ENCODE measurements at places on chromosomes 4 and X.
A peak's percentile ranks its signal among the peaks of the same experiment; 100 is the strongest.

GRCh38 chr4:69701696-69702095 lies 48.6 kb upstream of the UGT2A1 start:
- no peak for DNase-seq

GRCh38 chrX:38804682-38805431 lies 3.6 kb downstream of the MID1IP1 start:
- DNase-seq, result peak; percentile 9

GRCh38 chrX:114584375-114584943 lies 573 bp downstream of the HTR2C start:
- DNase-seq, result no peak

- DNase-seq, result no peak
These were observed 105.1 kb upstream of the ADGRL3 start for GRCh38 chr4:61094854-61095598.

DNA sequence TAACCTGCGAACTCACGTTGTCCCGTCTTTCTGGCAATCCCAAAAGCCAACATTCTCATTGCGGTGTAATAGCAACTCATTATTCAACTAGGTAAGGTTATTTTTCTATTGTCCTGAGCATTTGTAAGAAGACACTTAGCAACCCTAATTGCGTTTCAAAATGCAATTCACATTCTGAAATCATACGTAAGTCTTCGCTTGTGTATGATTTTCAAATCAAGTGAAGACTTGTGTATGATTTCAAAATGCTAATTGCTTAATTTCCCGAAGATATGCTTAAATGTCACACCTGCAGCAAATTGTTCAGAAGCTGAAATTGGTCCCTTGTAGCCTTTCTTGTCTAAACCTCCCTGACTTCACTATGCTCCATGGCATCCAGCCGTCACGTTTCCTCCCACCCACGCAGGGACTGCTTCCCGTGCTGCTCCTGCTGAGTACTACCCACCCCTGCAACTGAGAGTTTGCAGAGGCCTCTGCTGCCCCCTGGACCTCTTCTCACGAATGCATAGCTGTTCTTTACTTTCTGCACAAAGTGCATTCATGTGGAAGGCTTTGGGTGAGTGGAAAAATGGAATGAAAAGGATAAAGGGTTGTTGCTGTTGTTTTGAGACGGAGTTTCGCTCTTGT lies 40.8 kb upstream of the CLDN24 start:
- DNase-seq, result no peak

GRCh38 chr4:58214376-58214775 lies 1104.2 kb upstream of the IGFBP7 start:
- no peak for DNase-seq

GRCh38 chr4:628311-628741 lies 3.0 kb downstream of the PDE6B start:
- DNase-seq, result no peak

DNA sequence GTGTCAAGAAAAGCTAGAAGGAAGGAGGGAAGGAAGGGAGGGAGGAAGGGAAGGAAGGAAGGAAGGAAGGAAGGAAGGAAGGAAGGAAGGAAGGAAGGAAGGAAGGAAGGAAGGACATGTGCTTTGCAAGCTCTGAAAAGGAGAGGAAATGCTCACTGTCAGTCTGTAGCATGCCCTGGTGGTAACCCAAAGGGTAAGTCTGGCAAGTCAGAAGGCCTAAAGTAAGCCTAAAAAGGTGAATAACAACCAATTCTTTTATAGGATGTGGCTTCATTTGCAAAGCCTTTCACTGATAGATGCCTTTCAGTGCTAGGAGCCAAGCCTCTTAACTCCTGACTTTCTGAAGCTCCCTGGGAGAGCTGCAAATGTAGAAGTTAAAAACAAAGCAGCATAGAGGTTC lies 542.6 kb downstream of the CFAP47 start:
- no peak for DNase-seq

GRCh38 chr4:183772361-183772760 lies 113.3 kb downstream of the TRAPPC11 start:
- DNase-seq, result no peak

GRCh38 chr4:174496631-174497432 lies 25.5 kb downstream of the HPGD start:
- DNase-seq, result no peak

GRCh38 chr4:69984030-69984443 lies 11.7 kb upstream of the STATH start:
- DNase-seq, result no peak

DNA sequence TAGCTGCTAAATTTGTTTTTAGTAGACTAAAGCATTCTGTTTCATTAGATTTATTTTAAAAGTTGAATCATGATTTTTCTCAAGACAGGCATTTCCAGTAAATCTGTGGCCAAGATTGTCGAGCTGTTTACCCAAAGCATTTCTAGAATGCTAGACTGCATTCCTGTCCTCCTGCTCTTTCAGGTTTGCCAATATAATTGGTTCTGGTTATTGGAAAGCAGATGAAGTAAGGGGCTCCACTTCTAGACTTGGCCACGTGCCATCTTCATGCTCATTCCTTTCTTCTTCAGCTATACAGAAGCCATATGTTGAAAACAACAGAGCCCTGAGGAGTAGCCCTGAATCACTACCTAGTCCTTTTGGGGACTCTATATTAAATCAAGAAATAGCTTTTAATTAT lies 62.5 kb downstream of the PGRMC2 start:
- no peak for DNase-seq

DNA sequence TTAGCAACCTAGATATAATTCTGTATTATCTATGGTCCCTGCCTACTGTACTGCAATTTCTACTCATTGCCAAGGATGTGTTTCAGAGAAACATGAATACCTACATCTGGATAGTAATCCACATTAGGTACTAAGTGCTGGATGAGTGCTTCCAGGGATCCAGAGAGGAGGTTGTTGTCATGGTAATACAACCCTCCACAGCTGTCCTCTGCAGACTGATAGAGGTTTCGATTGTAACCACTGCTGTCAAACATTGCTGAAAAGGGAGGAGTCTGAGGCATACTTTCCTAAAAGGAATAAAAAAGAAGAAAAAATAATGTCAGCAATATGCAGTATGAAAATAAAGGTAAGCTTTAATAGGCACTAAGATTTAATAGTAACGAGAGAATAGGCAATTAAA lies 12.5 kb downstream of the RASGEF1B start:
- DNase-seq, result no peak

DNA sequence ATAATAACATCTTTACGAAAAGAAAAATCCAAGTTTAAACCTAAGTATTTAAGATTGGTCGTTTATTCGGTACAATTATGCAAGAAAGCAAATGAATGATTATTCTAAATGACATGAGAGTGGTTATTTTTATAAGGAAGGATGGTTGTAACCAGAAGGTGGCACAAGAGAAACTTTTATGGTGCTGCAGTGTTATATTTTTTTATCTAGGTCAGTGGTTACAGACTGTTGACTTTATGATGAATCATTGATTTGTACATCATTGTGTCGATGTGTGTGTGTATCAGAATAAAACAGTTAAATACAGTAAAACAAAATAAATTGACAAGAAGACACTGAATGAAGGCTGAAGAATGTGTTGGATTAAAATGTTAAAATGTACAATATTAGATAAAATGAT lies 9.8 kb downstream of the DCAF8L2 start:
- no peak for DNase-seq

GRCh38 chr4:142406917-142407501 lies 439.1 kb downstream of the INPP4B start:
- DNase-seq, result no peak

- DNase-seq, result no peak
These were observed 341.1 kb downstream of the GBA3 start for GRCh38 chr4:23033796-23034195.

DNA sequence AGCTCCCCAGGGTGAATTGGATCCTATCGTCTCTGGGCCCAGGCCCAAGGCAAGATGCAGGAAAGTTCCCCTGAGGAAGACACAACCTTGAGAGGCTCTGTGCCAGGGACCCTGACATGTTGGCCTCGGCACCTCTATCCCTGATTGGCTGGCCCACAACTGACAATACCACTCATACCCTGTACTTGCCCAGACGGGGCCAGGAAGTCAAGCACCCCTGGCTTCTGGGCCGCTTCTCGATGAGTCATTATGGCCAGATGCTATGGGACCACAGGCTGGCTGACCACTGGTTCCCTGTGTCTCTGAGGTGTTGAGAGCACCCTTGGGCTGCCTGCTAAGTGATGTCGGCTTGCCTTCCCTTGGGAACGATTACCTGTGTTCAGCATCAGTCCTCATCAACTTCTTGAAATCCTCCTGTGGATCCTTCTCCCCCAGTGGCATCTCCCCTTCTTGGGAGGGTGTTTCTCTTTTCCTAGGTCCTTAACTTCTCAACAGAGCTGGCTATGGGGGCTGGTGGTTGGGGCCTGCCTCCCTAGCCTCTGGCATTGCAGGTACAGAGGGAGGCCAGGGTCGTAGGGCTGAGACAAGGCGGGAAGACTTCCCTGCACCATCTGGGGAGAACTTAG lies 54.5 kb upstream of the MAMLD1 start:
- DNase-seq, result no peak

- DNase-seq, result no peak
These were observed 114.8 kb downstream of the BCOR start for GRCh38 chrX:39982948-39983347.

DNA sequence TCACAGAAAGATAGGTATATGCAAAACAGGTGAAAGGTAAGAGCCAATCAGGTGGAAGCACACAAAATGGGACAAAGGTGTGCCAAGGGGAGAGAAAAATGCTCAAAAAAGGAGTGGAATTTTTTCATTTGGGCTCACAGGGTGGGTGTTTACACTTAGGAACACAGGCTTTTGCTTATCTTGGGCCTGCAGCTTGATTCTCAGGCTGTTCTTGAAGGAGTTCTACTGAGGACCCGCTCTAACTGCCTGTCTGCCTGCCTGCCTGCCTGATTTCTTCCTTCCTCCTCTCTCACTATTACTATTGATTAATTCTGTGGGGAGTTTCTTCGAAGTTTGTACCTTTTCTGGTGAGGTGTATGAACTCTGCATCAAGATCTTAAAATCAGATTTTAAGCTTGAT lies 120.3 kb upstream of the CTSO start:
- no peak for DNase-seq

GRCh38 chr4:140423106-140423505 lies 4.3 kb downstream of the CLGN start:
- no peak for DNase-seq

- no peak for DNase-seq
These were observed 11.4 kb downstream of the EFNB1 start for GRCh38 chrX:68840256-68840655.

- no peak for DNase-seq
These were observed 806.8 kb downstream of the PCDH18 start for GRCh38 chr4:136725286-136726081.

GRCh38 chr4:178165951-178166308 lies 723.7 kb upstream of the AGA start:
- DNase-seq, result no peak

DNA sequence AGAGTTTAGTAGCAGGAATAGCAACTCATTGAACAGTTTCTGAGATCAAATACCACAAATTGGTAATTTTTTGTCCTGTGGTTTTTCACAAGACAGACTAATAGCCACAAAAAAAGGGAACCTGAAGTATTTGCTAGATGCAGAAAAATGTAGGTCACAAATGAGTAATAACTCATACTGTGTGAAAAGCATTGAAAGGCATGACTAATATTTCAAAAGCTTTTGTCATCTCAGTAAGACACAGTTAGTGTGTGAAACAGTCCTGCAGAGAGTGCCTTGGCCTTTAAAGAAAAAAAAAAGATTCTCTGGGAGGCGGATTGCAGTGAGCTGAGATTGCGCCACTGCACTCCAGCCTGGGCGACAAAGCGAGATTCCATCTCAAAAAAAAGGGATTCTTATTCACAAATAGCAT lies 31.4 kb upstream of the SLC25A31 start:
- DNase-seq, result no peak

DNA sequence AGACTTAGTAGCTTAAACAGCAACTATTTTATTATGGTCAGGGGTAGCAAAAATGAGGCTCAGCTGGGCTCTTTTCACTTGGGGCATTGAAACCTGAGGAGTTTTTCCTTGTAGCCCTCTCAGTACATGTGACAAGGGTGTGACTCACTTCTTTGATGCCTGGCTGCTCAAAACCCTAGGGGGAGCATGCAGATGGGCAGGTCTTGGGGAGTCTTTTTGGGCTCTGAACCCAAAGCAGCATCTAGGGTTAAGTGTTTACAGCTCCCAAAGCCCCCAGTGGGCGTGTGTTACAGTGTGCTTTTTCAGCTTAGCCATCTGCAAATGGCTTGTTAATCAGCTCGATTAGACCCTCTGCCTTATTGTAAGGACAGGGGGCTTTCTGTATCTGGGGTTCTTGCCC lies 1752.7 kb downstream of the PCDH7 start:
- no peak for DNase-seq

DNA sequence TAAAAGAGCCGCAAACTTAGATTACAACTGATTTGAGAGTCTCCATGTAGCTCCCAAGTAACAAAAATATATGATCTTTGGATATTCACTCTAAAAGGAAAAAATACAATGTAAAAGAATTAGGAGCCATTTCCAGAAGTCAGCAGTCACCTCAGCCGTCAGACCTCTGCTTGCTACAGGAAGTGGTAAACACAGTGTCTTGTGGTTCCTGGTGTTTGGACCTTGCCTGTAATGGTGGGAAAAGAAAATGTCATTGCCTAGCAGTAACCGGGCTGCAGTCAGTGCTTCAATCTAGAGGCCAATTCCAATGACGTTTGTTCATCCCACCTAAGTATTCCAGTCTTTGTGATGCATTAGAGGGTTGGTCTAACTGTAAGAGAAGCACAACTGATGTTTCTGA lies 28.9 kb upstream of the SMIM31 start:
- no peak for DNase-seq

- DNase-seq, result no peak
These were observed 4.0 kb downstream of the BEND4 start for GRCh38 chr4:42148425-42148824.

GRCh38 chrX:16750136-16750535 lies 30.7 kb downstream of the SYAP1 start:
- no peak for DNase-seq

DNA sequence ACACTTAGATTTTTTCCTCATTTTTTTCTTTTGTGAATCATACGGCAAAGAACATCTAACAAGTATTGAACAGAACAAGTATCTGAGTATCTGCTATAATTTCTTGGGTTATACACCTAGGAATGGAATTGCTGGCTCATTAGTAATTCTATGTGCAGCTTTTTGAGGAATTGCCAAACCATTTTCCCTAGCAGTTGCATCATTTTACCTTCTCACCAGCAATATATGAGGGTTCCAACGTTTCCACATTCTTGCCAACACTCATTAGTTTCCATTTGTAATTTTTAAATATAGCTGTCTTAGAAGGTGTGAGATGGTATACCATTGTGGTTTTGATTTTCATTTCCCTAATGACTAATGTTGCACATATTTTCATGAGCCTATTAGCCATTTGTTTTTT lies 41.1 kb upstream of the DCAF8L1 start:
- no peak for DNase-seq

DNA sequence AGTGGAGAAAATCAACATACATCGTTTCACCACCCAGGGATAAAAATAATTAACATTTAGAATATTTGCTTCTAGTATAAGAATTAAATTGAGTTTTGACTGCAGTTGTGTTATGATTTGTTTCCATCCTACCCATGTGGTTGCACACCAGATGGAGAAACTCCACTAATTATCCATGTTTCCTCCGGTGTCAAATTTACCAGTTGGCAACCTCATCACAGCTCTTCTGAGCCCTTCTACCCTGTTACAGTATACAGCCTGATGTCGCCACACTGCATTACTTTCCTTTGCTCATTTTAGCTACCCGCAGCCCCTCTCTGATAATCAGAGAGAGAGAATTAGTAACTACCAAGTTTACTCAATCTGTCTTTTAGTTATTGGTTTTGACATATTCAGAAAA lies 411.2 kb downstream of the DTHD1 start:
- no peak for DNase-seq

Data from stimulated activated CD4-positive, alpha-beta T cell treated with anti-CD3 and anti-CD28 coated beads, Interleukin-1b, Interleukin-23, amount 100 ng/mL, for 24 hours (primary cell).